ENCODE measurements at places on chromosomes 7 and 10.

DNA sequence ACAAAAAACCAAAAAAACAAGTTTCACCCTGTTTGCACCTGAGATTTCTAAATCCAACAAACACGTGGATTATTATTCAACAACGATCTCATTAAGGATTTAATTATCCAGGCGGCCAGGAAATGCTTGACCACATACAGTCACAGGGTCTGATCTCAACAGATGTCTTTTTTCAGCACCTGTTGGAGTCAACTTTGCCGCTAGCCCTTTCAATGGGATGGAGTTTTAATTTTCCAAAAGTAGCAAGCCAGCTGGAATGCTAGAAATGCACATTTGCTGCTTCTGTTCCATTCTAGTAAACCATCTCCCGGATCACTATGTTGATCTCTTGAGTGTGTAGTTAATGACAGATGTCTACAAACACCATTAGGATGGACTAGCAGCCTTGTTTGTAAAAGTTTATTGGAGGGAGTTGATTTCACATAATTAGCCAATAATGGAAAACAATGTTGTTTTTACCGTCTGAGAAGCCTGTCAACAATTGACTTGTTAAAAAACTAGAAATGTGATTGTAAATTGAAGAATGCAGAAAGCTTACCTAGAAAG is 64.2 kb upstream of the DKK1 start:
- no peak for DNase-seq

- no peak for DNase-seq
Observed at GRCh38 chr10:4043897-4044665, 259.1 kb upstream of the KLF6 start.

DNA sequence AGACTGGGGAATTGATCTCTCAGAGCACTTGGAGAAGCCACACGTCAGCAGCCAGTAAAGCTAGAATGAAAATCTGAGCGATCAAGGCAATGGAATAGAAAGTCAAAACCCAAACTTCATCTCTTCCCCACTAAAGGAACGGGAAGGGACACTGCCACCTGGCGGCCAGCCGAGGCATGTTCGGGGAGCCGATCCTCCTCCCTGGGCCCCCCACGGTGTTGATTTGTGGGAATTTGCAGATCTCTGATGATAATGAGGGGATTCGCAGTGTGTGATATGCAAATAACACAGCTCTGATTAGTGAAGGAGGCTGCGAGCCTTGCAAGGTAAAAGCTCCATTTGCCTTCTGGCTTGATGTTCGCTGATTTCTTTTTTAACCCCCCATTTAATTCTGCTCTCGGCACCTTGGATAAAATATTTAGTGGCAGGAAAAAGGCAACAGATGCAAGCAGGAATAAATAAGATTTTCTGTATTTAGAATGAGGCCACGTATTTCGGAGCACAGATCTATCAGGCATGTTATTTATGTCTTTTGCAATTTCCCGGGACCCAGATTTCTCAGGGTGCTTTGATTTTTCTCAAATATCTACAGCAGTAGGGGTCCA is 258.6 kb downstream of the PAXIP1 start:
- no peak for DNase-seq

- no peak for DNase-seq
Observed at GRCh38 chr10:59622320-59623132, 87.1 kb downstream of the SLC16A9 start.

DNA sequence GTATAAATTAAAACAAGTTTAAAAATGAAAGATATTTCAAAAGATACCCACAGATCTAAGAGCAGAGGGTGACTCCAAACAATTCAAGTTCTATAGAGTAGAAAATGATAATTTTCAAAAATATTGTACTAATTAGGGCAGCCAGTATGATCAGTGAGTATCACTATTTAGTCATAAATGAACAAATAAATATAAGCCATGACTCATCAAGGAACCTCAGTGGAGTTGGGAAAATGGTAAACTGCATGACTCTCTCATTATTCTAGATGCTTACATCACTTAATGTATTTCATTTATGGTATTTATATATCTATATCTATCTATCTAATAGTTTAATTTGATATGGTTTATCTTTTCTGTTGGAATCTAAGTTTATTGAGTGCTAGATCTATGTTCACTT is 94.3 kb downstream of the THSD7A start:
- no peak for DNase-seq

DNA sequence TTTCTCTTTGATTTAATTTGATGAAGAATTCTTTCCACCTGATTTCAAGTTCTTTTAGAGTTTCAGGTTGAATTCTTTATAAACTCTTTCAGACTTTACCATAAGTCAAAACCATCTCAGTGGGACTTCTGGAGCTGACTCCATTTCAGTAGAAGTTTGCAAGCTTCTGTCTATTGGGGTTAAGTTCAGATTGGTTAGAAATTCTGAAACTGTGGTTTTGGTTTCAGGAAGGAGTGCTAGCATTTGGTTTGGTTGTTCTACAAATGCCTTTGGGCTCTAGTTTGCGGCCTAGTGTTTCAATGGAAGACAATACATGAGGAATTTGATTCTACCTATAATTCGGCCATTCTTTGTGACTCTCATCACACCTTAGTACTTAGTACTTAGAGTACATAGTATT is 176.8 kb upstream of the RHOBTB1 start:
- no peak for DNase-seq

DNA sequence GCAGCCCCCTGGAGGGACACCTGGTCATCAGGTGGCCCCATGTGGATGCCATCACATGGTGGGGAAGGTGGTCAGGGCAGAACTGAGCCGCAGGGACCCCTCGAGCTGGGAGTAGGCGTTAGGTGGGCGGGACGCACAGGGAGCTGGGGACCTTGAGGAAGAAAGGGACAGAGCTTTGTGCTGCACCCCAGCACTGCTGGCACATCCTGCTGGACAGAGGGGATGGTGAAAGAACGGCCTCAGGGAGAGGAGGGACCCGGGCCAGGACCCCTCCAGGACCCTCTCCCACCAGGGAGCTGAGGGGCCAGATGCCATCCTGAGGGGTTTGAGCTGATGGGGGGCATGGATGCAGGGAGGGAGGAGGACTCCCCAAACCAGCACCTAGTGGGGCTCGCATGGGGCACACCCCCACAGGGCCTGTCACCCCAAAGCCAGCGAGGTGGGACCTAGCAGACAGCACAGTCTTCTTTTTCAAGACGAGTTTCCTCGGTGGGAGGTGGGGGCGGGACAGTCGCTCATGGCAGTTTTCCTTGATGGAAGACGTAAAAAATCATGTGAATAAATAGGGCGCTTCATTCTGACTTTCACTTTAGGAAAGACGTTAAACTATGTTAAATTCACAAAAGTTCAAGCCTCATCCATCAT is 43.3 kb downstream of the STK32C start:
- DNase-seq = no peak

DNA sequence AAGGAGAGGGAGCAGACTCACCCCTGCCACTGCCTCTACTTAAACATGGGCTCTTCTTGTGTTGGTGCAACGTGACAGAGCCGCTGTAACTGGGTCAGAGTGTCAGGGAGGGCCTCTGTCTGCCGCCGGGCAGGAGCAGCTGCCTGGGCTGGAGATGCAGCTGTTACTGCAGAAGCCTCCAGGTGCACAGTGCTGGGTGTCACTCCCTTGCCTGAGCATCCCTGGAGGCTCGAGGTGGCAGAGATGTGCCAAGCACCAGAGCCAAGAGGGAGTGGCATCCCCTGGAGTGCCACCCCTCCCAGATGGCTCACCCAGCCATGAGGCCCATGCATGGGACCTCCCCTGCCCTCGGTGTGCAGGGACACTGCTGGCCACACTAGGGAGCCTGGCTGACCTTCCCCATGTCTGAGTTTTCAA is 145.7 kb downstream of the PRPF18 start:
- DNase-seq = no peak

- DNase-seq = no peak
Observed at GRCh38 chr7:77822269-77822668, 23.7 kb downstream of the PHTF2 start.

Data from T-helper 1 cell (primary cell).